Effector CD8-positive, alpha-beta T cell (primary cell): ENCODE measurements at places on chromosomes 2 and 18.

DNA sequence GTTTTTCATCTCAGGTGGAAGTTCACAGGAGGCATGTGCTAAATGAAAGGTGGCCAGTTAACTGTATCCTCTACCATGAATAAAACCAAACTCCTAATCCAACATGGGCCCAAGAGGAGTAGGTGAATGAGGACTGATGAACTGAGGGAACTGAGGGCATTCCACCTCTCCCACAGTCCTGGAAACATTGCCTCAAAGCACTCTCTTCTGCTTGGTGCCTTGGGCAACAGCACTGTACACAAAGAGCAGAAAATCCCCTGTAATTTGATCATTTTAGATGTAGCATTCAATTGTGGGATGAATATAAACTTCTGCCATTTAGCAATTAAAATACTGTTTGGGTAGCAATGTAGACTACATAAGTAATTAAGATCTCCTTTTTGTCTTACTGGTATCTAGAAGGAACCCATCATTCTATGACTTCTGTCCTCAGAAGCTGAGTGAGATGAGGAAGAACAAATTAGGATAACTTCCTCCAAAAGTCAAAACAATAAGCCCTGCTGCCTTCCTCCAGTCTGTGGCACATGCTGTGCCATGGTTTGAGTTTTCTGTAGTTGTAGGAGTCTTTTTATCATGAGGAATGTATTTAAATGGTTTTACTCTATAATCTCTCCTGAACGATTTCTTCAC is 86.7 kb upstream of the ZEB2 start:
- DNase-seq = no peak

DNA sequence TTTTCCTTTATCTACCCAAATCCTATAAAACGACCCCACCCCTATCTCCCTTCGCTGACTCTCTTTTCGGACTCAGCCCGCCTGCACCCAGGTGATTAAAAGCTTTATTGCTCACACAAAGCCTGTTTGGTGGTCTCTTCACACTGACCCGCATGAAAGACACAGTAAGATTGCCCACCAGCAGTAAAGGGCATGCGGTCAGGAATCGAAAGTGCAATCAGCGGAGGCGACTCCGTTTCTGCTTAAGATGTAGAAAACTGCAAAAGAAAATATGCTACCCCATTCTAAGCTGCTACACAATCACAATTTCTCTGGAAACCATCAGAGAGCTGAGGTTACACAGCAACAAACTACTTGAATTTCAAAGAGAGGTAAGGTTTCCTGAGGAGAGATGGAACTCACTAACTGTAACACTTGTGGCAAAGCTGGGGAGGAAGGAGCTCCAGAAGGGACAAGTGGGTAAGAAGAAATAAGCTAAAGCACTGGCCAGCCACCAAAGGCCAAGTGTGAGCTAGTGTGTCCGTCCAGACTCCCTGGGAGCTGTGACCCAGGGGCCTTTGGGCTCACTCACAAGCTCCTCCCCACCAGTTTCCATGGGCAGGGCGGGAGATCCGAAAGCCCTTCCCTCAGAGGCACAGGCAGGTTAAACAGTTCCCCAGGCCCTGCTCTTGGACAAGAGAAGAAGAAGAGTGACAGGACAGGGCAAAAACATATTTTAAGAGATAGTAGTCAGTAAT is 72.8 kb upstream of the TGFA start:
- no peak for DNase-seq

- DNase-seq = no peak
Observed at GRCh38 chr18:13379930-13380690, 161.6 kb downstream of the LDLRAD4 start.

DNA sequence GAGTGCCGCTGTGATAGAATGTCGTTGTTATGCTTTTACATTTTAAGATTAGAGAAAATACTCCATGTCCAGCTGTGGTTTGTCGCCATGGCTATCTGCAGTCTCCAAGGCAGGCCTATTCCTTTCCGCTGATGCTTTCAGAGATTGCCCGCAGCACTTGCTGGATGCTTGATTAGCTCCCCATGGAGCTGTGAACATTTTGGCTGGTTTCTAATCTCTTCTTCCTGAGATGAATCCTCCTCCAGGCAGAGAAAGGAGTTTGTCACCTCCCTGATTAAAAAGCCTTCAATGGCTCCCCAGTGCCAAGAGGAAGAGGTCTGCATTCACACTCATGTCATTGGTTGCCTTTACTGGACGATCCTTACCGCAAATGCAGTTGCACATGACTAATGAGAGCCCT is 32.6 kb upstream of the LPIN1 start:
- DNase-seq = no peak

- no peak for DNase-seq
Observed at GRCh38 chr2:222319586-222320435, 21.0 kb upstream of the PAX3 start.

- no peak for DNase-seq
Observed at GRCh38 chr2:199895406-199895805, 15.7 kb upstream of the C2orf69 start.

DNA sequence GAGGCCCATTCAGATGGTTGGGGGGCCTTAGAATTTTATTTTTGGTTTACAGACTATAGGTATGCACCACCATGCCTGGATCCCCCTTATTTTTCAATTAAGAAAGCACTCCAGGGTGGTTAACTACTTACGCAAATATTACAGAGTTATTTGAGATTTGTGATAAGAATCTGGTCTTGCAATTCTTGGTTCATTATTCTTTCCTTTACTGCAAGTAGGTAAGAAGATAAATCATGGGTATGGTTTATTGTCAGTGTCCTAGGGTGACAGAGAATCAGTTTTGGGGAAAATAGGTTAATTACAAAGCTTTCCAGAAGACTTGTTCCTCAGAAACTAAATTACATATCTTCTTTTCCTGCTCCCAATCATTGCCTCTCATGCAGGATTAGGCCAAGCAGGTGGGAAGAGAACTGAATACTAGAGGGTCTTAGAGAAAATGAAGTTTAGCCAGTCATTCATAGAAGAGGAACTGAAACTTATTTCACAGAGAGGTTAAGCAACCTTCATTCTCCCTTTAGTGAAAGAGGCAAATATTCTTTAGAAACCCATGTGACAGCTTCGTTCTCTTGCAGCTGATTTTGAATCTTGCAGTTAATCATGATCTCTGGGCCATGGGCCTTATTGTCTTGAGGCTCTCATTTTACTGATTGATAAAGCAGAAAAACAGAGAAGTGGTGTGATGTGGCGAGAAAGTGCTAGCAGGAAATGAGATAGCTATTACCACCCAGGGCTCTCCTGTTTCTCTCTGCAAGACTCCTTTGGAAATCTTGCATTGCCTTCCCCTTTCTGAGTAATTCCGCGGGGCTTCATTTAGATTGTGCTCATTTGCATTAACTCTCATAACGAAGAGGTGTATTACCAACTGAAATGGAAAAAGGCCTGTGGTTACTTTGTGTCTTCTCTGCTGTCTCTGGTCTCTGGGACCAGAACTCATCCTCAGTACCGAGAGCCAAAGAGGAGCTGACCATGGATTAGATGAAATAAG is 44.8 kb upstream of the ARHGAP25 start:
- no peak for DNase-seq

GRCh38 chr2:235500110-235500760 is 6.4 kb downstream of the AGAP1 start:
- no peak for DNase-seq

DNA sequence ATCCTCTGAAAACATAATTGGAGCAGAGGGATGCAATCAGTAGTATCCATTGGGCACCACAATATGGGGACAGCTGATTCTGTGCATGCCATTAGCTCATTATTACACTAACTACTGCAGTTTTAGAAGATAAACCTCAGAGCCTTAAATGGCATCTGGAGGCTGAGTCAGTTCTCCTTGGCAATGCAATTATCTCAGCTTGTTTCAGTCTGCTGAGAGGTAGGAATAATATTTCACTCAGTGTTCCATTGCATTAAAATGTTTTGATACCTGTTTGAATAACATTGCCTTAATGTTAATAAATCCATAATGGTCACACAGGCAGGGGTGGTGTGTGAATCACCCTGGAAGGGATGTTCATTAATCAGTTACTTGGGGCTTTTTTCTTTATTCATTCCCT is 309.6 kb downstream of the LRRTM1 start:
- no peak for DNase-seq

DNA sequence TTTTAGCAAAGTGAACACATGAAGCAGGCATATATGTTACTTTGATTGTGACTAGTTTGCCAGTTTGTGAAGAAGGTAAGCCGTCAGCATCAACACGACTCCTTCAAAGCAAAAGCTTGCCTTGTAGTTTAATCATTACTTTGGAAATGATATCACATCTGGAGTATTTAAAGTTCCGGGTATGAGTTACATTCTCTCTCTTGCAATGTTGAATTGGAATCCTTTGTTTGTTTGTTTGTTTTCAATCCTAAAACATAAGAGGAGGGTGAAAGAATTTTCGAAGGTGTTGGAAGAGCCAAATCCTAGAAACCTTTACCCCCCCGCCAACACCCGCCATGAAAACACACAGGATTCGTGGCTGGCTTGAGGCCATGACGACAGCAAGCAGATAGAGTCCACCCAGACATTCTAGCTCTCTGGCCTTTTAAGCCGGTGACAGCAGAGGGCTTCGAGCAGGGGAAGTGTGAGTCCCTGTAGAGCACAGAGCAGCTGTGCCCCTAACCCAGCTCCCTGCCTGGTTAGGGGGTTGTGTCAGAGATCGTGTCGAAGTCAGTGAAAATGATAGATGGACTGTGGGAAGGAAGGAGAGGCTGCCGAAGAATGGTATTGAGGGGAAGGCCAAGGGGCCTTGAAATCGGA is 103.8 kb upstream of the SMIM21 start:
- no peak for DNase-seq

GRCh38 chr2:241223211-241224017 is 34.9 kb downstream of the ANO7 start:
- DNase-seq = no peak

DNA sequence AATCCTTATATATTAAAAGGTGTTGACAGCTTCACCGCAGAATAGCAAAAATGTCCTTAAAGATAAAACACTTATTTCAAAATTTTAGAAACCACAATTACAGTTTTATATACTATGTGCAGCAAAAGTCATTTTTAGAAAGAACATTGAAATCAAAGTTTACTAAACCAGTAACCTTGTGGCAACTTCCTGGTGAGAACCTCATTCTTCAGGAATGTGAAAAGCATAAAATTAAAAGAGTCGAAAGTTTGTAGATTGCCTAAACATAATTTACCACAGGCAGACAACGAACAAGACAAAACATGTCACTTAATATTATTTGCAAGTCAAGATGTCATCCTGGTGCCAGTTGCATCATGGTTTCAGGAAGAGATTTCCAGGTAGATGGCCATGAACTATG is 108.3 kb upstream of the NRP2 start:
- no peak for DNase-seq

DNA sequence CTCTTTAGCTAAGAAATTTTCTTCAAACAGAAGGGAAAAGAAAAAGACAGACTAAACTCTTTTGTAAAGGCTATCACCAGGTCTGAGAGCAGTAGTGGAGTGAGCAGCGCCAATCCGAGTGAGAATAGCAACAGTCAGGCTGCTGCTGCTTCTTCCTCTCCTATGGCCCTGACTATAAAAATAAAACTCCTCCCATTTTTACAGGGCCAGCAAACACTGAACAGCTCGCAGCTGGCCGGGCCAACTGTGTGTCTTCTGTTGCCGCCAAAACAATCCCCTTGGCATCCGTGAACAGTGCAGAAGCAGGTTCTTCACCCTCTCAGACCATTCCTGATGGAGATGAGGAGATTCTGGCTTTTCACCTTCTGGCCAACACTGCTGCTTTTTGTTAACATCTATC is 124.5 kb downstream of the CNTNAP5 start:
- no peak for DNase-seq

- no peak for DNase-seq
Observed at GRCh38 chr18:59500765-59501164, 141.7 kb upstream of the LMAN1 start.
